ENCODE measurements at places on chromosomes 5 and 9.

DNA sequence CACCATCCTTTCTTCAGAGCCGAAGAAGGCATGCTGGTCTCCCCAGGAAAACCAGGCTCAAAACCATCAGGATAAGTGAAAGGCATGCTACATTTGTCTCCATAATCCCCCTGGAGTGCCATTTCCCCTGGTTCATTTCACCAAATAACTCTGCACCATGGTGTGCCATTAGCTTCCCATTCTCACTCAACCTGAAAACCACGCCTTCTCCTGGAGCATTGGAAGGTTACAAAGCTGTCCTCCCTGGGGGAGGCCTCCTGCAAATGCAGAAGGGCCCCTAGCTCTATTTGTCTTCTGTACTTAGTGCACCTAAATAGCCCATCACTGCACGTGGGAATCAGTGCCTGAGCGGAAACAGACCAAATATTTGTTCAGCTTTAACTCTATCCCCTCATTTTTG, 90.2 kb upstream of the ICE1 start:
- DNase-seq, result no peak

DNA sequence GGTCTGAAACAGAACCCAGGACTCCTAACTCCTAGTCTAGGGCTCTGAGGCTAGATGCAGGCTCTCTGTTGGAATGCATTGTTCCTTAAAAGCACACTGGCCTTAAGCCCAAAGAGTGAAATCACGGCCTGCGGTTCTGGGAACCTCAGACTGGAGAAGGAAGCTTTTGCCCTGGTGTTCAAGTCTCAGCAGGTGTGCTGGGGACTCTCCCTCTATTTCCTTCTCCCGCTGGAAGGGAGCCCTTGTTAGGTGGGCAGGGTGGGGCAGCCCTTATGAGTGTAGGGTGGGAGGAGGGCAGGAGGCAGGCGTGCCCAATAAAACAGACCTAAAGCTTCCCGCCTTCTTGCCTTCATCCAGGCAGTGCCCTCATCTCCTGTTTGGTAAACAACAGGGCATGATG, 1.8 kb upstream of the PPARGC1B start:
- no peak for DNase-seq

GRCh38 chr5:88092958-88093605, 175.6 kb downstream of the TMEM161B start:
- DNase-seq, result no peak

DNA sequence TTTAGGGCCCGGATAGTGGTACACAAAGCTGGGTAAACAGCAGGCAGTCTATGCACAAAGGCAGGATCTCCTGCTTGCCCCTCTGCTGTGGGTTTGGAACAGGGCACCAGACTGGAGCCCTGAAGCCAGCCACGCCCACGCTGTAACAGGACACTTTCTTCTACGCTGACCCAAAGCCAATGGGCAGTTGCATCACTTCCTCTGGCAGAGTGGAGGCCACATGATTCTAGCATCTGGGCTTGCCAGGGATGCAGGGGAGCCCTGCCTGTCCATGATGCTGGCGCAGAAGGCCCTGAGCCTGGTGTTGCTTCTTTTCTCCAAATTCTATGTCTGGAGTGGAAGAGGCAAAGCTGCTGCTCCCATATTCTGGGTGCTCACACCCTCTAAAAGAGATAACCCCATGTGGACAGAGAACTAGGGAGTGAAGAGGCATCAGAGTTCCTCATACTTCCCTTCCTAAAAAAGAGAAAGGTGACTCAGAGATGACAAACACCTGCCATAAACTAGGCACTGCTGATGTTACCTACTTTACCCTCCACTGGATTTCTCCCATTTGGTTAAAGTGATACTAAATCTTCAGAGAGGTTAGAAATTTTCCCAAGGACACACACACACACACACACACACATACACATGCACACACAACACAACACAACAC, 260.3 kb upstream of the KLF4 start:
- DNase-seq, result peak; percentile 66
